ENCODE measurements at places on chromosomes 6 and 20.

GRCh38 chr6:56593801-56594318 is 48.8 kb downstream of the DST start:
- DNase-seq: no peak

DNA sequence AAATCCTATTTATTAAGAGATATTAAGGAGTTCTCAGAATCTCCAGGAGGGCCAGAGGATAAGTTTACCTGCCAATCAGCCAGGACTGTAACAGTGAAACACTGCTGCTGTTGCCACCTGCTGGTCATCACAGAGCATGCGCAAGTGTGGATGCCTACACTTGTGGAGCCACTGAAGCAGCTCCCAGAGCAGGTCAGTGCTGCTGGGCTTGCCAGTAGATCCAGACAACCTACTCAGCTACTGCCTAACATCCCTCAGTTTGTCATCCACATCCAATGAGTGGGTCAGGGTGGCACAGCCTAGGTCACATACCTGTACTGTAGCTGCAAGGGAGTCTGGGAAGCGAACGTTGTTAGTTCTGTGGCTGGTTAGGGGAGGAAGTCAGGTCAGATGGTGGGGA is 18.3 kb upstream of the NHSL1 start:
- peak; percentile 43 for DNase-seq

DNA sequence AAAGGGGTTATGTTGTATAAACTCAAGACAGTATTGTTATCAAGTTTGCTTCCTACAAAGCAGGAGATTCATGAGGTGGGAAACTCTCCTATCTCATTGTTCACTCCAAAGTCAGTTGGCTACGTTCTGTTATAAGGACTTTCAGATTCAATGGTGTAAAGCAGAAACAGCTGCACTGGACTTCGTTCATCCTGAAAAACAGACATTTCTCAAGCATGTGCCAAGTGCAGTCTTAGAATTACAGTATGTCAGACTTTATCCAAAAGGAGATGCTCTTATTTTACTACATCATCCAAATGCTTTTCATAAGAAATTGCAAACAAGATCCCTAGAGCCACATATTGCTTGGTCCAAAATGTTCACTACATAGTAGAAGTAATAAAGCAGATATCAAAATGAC is 14.9 kb downstream of the COL21A1 start:
- DNase-seq: no peak

GRCh38 chr6:136501096-136501495 is 49.1 kb downstream of the MAP7 start:
- DNase-seq: no peak

DNA sequence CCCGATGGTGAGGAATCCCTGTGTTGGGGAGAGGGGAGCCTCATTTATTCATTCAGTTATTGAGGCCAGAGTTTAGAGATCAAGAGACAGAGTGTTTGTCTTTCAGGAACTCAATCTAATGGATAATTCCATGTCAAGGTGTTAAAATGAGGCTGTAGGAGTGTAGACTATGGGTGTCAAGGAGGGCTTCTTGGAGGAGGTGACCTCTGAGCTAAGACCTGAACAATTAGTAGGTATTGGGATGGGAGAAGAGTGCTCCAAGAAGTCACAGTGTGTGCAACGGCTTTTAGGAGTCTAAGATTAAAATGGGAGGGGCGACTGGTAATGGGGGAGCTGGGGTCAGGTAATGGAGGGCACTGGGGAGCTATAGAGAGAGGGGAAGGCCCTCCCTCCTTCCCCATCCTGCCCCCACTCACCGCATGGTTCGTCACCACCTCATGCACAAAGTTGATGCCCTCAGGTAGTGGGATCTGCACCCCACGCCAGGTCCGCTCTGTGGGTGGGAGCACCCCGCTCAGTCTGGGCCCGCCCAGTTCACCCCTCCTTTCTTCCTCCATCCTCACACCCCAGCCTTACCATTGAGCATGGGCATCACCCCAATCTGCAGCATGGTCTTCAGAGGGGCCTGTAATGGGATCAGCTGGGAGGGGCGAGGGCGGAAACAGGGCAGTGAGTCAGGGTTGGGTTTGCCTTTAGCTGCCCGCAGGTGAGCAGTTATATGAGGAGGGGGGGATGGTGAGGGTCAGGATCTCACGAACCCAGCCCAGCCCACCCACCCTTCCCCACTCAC is 8.1 kb downstream of the CTSA start:
- DNase-seq: no peak

DNA sequence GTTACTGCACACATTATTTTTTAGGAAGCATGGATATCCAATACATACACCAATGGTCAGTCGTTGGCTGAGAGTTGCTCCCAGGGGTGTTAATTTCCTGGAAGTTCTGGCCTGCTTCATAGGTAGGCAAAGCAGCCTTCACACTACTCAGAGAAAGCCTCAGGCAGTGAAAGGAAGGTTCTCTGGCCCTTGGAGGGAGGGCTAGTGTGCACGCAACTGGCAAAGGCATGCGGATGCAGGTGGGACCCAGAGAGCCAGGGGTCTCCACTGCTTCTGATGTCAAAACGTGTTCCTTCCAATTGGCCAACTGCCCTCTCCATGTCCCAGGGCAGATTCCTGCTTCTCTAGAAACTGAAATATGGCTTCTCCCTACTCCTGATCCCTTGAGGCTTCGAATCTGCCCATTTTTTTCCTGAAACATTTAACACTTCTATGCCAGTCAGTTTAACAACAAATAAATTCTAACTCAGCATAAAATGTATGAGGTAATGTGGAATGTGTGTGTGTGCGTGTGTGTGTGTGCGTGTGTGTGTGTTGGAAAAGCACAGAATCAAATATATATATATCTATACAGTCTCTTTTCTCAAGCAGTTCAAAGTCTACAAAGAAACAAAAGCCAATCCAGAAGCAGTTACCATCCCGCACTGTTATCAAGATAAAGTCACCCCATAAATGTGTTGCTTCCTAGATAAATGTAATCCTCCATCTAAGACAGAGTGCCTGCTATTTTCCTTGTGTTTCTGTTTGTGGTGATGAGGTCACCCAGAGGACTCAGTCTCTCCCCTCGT is 94.0 kb upstream of the HIVEP1 start:
- no peak for DNase-seq

DNA sequence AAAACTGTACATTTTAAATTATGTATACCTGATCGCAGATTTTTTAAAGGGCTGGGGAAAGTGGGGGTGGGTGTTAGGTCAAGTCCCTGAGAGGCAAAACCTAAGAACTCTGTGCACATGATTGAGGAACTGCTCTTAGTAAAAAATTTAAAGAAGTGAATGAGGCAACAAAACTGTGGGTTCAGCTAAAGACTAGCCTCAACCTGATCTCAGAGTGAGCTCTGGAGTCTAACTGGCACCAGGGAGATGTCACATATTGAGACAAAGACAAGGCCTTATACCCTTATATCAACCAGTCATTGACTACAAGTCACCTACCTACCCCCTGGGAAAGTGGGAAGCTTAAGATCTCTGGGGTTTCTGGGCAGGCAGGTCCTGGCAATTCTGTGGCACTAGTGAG is 27.4 kb upstream of the RUNX2 start:
- no peak for DNase-seq

- DNase-seq: no peak
These were observed 50.0 kb downstream of the OSTM1 start for GRCh38 chr6:108024427-108025073.

GRCh38 chr6:47042275-47042791 is at the start of gene ADGRF1:
Gene ADGRF1, minus strand, starts transcription at chr6:47042332. Its CDS starts 13,271 bp downstream, at chr6:47029061.
- DNase-seq: peak; percentile 69

- no peak for DNase-seq
These were observed 39.0 kb downstream of the TPD52L1 start for GRCh38 chr6:125192610-125192930.

- DNase-seq: no peak
These were observed 244.0 kb downstream of the BTBD3 start for GRCh38 chr20:12161734-12162133.

DNA sequence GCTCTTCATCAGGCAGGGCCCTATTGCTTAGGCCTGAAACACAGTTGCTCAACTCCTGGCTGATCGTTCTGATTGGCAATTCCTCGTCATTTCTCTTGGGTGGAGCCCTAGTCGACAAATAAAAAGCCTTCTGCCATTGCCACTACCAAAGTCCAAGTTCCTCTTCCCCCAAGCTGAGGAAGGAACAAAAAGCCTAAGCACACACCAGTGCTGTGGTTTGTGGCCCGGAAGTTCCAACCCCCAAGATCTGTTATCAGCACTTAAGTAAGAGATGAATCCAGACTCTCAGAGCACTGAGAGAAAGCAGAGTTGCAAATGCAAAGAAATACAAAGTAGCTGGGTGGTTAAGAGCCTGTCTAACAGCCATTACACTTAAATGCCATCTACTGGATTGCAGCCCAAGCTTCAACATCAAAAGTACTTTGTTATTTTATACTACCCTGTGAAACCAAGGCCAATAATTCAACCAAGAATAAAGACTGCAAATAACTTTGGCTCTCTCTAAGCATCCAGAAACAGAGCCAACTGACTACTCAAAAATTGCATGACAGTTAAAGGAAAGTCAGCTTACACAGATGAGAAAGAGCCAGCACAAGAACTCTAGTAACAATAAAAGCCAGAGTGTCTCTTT is 1024.0 kb downstream of the GRIK2 start:
- no peak for DNase-seq

GRCh38 chr6:90179190-90180169 is 117.2 kb downstream of the BACH2 start:
- no peak for DNase-seq

DNA sequence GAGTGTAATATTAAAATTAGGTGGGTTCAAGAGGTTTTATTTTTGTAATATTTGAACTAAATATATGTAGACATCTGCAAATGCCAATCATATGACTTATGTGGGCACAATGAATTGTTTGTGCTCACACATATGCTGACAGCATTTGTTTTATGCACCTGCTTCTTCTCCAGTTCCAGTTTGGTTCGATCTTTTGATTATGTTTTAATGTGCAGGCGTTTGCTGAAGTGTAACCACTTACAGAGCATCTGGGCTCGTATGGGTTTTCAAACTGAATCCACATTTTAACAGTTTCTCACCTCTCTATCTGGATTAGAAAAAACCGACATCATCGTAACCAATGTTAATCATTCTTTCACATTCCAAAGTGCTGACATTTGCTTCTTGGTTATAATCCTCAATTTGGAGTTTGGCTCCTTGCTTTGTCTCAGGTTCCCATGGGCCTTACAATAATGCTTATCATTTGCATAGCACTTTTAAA is 129.1 kb upstream of the SPACA1 start:
- DNase-seq: no peak

DNA sequence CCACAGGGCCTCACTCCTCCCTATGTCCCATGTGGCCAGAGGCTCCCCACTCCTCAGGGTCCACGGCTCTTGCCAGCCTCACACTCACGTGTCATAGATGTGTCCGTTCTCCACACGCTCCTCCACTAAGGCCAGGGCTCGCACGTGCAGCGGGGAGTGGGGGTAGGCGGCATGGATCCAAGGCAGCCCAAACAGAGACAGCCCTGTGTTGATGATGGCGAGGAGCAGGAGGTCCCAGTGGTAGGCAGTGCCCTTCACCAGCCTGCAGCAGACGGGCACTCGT is 10.3 kb downstream of the SLC4A11 start:
- DNase-seq: no peak

GRCh38 chr6:126504792-126505191 is 164.9 kb downstream of the CENPW start:
- DNase-seq: no peak

- no peak for DNase-seq
These were observed 2.4 kb upstream of the MDGA1 start for GRCh38 chr6:37699887-37700619.

DNA sequence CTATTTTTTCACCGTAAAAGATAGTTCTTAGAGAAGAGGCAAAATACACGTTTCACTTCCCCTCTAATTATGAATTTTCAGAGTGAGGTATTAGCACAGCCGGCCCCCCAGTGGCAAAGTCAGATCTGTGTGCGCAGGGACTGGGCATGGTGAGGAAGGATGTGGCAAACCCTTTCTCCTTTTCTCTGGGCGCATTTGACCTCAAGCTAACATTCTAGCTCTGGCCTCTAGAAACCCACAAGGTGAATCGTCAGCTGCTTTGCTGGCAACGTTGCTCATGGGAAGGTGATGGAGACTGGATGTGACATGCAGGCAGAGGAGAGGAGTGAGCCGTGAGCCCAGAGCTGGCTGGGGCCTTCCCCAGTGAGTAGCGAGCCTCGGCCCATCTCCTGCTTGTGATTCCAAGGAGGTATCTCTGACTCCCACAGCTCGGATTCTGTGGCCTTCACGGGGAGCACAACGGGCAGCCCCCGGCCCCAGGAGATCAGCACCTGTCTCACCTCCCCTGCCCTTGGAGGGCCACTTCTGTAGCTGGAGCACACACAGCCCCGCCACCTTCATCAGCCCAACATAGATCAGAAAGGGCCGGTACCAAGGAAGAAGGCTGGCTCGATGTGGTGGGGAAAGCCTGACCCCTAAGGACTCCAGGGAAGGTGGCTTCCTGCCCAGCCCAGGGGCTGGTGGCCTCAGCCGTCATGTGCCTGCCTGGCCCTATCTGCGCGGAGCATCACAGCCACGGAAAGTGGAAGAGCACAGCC is 152.8 kb downstream of the TAF4 start:
- no peak for DNase-seq

DNA sequence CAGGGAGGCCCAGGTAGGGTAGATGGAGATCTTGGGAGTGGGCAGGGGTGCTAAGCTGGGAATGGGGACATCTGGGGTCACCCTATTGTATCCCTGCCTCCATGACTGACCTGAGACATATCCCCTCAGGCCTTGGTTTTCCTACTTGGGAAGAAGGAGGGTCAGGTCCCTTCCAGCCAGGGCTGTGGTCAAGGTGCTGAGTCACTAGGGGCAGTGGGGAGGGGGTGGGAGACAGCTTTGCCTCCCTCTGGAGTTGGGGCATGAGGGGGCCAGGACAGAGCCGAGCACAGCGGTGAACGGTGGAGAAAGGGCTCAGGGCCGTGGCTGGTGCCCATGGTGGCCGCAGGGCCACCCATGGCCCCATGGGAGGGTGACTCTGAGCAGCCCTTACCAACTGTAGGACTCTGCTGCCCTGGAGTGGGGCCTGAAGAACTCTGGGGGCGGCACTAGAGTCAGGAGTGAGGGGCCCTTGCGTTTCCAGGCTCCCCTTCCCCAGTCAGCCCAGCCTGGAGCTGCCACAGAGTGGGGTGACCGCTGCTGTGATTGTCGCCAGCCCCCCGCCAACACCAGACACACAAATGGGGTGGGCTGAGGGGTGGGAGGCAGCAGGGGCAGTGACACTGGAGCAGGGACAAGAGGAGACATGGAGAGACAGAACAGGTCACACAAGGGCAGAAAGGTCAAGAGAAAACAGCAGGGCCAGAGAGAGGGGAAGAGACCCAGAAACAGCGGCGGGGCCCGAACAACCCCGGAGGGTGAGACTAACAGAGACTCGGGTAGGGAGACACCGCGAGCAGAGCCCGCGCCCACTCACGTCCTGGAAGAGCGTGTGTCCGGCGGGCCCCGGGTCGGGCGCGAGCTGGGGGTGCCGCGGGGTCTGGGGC is 576 bp downstream of the NECAB3 start:
- DNase-seq: no peak

DNA sequence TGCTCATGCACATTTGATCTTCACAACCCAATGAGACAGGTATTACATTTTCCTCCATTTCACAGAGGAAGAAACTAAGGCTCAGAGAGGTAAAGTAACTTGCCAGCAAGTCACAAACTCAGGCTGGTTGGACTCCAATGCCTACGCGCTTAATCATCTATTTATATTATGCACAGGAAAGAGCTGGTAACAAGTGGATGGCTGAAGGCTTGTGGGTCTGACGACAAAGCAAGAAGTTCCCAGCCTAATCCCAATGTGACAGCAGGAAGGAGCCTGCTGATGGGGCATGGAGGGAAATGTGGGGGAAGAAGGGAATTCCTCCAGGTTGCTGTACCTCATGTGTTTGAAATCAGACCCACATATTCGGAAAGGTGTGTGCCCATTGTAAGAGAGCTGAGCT is 3.9 kb downstream of the CDH22 start:
- no peak for DNase-seq

All from mucosa of gallbladder (tissue), 1 donor.